NCI-H526 (cell line): ENCODE measurements at places on chromosomes 3 and 15.

- DNase-seq, result peak; percentile 16
These were observed 7.2 kb downstream of the CCDC80 start for GRCh38 chr3:112633757-112634156.

DNA sequence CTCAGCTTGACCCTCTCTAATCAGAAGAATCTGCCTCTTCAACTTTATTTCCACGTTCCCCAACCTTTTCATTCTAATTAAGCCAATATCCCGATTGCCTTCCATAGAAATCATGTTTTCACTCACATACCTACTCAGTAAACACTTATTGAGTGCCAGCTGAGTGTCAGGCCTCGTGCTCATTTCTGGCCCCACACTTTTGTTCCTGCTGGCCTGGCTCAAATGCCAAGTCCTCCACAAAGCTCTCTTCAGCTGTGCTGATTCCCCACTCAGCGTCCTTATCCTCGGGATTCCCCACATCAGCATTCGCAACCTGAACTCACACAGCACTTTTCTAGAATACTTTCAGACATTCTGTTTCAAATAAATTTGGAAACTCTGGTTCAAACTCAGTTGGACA, 68.9 kb downstream of the THBS1 start:
- DNase-seq, result no peak

GRCh38 chr15:67013696-67014095, 51.7 kb upstream of the SMAD3 start:
- no peak for DNase-seq

DNA sequence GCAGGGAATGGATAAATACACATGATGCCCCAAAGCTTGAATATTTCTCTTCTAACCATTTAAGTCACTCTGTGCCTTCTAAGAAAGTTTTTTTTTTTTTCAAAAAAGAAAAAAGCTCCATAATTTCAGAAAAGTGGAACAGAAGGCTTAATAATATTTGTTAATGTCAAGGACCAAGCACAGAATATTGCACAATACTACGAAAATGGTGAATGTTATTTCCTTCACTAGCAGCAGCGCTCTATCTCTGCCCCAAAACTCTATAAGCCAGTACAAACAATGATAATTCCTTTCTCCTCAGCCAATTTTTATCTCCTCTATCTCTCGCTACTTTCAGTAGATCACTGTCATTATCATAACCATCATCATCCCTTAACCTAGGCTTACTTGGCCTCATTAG, 72.7 kb downstream of the FEZF2 start:
- no peak for DNase-seq

DNA sequence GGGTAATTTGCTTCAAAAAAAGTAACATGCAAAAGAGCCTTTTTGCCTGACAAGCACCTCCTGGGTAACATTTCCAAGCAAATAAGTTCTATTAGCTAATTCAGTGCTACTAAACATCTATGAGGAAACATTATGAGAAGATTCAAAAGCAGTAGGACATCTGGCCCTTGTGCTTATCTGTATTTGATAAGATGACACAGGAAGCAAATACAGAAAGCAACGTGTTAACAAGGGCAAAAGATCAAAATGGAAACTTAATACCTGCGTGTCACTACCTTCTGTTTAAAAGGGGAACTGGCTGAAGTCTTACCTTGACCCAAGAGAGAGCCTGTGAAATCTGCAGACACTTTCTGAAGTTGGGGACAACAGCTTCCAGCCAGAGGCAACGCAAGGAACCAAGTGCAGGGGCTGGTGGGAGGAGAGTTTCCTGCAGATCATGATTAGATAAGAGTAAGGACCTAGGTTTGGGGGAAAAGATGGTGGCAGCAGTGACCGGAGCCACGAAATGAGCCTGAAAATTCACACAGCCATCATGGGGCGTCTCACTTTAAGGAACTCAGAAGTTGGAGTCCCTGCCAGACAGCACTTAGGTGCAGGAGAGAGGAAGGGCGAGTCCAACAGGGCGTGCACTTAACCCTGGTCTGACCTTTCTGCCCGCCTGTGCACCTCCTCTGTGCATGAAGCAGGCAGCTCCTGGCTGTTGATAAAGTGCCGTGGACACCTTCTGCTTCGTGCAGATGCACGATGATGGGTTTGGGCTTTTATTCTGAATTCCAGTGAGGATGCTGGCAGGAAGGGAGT, 153.6 kb upstream of the BHLHE40 start:
- no peak for DNase-seq

- no peak for DNase-seq
These were observed 5.0 kb upstream of the DNAJB8 start for GRCh38 chr3:128471720-128472119.

GRCh38 chr3:23952646-23953045, 7.6 kb downstream of the NR1D2 start:
- no peak for DNase-seq

DNA sequence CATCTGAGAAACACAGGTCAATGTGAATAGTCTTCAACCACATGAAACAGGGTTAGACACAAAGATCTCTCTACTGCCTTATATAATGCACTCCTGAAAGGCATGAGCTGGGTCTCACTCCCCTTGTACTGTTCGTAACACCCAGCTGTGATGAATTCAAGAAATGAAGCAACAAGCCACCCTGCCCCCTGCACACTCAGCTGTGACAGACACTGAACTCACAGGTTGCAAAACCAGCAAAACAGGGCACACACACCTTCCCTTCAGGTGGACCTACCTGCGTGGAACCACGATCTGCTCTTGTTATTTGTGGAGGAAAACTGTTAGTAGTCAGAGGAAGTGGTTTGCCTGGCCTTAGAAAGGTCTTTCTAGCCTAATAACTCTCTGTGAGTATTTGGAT, 64.5 kb downstream of the CERS3 start:
- DNase-seq, result no peak

DNA sequence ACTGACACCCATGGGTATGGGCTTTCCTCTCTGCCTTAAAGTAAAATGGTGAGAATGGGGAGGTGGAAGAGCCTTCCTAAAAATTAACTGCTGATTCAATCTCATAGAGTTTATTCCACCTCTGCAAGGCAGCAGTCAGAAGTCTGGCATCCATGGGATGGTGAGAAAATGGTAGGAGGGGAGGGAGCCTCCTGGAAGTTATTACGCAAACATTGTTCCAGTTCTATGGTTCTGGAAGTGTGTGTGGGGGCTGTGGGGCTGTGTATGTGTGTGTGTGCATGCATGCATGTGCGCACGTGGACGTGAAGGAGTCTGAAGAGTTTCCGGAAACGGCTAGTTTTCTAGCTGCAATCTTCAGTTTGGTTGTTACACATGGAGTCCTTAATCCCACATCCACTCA, 177.6 kb downstream of the KCNAB1 start:
- no peak for DNase-seq
